ENCODE measurements at places on chromosomes 13 and 19.
A peak's percentile ranks its signal among the peaks of the same experiment; 100 is the strongest.

GRCh38 chr13:35699825-35700510 lies 223.5 kb upstream of the MAB21L1 start:
- DNase-seq = peak; percentile 80

- no peak for DNase-seq
Measured at GRCh38 chr19:39825531-39826076, 8.4 kb downstream of the DYRK1B start.

GRCh38 chr13:23323946-23324709 lies 109.4 kb downstream of the SACS start:
- DNase-seq = no peak

GRCh38 chr19:22545751-22546150 lies 88.4 kb upstream of the ZNF492 start:
- no peak for DNase-seq

- DNase-seq = no peak
Measured at GRCh38 chr13:47999973-48000372, 1.1 kb downstream of the SUCLA2 start.

GRCh38 chr13:23753458-23753857 lies 135.7 kb downstream of the MIPEP start:
- DNase-seq = no peak

DNA sequence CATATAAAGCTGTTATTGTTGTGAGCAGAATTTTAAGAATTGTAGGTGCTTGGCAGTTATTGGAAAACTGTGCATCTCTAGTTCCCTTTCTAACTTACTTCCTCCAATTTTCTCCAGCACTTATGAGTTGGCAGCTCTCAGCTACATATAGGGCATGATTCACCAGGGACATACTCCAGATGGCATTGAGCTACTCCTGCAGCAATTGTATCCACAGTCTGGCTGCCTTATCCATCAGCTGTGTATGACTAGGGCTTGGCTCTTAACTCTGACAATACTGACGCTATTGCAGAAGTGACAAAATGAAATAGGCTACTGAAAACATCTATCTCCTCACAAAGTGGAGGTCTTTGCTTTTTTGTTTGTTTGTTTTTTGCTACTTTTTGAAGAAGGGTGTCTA lies 276.7 kb downstream of the POU4F1 start:
- DNase-seq = no peak

DNA sequence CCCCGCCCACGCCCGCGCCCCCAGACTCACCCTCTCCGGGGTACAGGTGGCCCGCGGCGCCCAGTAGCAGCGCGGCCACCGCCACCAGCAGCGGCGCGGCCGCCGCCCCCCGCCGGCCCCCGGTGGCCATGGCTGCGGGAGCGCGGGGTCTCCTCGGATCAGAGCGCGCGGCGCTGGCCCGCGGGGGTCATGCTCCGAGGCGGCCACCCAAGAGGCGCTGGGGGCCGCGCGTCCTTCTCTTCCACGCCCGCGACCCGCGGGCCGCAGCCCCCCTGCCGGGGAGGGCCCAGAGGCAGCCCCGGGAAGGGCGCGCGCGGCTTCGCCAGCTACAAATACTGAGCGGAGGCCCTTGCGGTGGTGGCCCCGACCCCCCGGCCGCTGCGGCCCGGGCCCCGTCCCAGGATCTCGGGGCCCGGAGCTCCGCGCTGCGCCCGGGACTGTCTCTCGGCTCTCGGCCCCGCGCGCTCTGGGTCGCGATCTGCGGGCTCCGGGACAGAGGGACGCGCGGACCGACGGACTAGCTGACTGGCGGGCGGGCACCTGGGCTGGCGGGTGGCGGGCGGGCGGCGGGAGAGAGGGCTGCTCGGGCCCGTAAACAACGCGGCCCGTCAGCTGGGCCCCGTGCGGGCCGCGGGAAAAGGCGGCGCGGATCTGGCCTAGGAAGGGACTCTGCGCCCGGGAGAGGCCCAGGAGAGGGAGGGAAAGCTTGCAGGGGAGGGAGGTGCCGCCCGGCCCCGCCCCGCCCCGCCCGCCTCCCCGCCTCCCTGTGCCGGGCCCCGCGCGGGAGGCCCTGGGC lies at the start of gene INSR:
INSR (minus strand) TSS at position 653 of the 796 bp plus-strand sequence; CDS start at position 130, 523 bp downstream.
- peak; percentile 93 for DNase-seq

DNA sequence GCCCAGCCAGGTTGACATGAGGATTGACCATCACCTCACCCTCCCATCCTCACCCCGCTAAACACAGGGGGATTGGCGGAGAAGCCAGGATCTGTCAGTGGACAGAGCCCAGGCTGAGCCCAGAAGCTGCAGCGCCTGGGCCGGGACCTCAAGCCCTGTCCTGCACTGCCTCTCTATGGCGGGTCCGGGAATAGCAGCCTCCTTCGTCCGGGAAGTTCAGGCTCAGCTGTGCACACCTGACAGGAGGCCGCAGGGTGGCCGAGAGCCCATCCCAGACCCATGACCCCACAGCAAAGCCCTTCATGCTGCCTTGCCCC lies 67.8 kb downstream of the SPACA7 start:
- no peak for DNase-seq

DNA sequence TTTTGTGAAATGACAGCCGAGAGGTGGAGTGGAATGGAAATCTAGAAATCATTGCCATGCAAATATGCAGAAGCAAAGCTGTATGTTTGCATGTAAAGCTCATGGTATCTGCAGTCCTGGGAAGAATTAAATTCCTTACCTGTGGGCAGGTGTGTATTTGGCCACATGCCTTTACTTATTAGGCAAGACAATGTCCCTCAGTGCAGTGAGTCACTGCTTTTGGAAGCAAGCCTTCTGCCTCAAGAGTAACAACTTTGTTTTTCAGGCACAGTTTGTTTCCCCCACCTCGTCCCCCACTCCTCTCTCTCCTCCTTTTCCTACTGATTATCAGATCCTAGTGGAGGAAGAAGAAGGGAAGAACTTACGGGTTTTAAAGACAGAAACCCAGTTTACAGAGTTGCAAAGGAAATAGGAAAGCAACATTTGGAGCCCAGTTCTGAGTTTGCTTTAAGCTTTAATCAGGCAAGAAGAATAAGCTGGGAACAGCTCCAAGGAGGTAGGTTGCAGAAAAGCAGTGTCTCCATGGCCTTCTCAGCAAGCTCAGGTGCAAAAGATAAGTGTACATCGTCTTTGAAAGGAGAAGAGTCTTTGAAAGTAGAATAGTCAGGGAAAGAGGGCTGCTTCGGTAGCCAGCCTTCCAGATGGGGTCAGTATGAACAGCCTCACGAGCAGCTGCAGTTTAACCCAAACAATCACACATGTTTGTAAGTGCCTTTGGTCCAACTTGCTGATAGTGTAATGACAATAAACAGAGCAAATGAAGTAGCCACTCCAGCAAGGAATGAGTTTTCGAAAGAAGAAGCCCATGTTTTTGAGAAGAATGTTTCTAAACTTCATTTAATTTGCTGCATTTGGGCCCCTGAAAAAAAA lies 190.1 kb downstream of the KLF5 start:
- no peak for DNase-seq

- no peak for DNase-seq
Measured at GRCh38 chr13:76638882-76639281, 247.3 kb downstream of the KCTD12 start.

- no peak for DNase-seq
Measured at GRCh38 chr19:16039545-16039944, 36.8 kb upstream of the TPM4 start.

DNA sequence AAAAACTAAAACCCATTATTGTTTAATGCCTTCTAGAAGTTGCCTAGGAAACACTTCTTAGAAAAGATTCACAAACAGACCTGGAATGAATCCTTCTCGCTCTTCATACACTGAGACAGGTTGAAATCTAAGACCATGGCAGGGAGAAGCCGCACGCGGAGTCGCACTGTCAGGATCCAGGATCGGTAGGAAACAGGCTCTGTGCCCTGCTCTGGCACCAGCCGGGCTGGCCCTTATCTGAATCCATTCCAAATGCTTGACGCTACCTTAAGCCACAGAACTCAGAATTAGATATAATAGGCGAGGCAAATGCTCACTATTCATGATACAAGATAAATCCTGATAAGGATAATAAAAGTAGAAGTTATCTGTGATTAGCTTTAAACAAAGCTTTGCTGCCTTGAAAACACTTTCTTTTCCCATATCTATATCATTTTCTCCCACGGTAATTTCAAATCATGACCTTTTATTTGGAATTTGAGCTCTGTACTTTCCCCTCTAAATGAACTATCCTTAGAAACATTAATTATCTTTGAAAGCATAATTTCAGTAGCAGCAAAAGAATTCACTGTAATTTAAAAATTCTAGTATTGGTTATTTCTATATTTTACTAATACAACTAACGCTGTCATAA lies 385.6 kb downstream of the IRS2 start:
- DNase-seq = no peak

DNA sequence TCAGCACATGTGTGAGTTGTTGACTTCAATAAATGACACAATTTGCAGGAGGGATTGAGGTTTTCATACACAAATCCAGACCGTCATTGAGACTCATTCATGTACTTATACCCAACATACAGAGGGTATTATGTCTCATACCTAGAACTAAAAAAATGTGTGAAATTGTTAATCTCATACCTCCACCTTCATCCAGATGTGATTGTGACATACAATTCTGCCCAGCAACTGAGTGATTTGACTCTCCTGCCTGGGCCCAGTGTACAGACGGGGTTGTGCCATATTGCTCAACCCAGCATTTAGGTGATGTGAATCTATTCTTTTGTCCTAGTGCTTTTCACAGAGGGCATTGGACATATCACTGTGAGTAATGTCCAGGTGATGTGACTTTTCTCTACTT lies 12.6 kb upstream of the ZNF681 start:
- DNase-seq = no peak

- DNase-seq = no peak
Measured at GRCh38 chr13:73832128-73832588, 302.0 kb downstream of the KLF12 start.

GRCh38 chr13:26964278-26965250 lies 204.0 kb upstream of the GPR12 start:
- DNase-seq = no peak

DNA sequence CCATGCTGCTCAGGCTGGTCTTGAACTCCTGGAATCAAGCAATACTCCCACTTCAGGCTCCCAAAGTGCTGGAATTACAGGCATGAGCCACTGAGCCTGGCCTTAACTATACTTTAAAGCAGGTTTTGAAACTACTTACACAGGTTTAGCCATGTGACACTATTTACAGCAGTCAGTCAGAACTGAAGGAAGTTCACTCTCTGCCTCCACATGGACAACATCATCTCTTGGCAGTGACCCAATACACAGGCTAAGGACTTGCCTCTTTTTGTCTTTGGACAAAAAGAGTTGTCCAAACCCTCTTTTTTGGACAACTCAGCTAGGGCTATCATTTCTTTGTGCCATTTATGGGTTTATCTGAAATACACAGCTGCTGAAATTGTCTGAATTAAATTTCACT lies 89.0 kb upstream of the CLDN10 start:
- no peak for DNase-seq

DNA sequence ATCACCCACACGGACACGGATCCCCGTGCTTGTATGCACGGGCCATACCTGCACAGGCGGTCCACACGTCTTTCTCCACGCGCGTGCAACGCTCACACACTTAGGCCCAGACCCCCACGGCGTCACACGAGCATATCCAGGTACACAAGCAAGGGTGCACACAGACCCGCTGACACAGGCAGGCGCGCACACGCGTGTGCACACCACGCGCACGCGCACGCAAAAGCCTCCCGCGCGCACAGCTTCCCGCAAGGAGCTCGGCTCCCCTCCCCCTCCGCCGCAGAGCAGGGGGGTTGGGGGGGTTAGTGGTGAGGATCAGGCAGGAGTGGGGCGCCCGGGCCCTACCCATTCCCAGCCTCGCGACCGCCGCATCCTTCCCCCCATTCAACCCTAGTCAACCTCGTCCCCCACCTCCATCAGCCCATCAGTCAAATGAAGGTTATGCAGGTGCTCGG lies 407 bp downstream of the RAB3A start:
- DNase-seq = peak; percentile 77

DNA sequence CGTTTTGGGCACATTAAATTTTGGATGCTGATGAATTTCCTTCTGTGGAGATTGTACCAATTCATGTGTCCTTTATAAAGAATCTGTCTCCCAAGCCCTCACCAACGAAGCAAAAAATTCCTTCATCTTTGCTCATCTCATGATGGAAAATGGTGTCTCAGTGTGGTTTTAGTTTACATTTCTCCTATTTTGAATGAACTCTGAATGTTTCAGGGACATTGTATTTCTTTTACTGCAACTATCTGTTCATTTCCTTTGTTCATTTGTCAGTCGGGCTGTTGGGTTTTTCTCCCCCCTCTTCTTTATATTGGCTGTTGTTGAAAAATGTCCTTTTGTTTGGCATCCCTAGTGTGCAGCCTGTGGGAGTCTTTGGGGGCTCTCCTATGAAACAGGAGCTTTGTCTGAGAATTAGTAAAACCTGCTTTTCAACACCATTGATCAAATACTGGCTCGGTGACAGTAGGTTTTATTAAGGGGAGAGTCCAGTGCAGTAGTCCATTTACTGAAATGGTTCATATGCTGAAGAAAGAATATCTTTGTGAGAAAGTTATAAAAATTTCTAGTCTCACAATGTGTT lies 91.3 kb upstream of the C1QTNF9B start:
- DNase-seq = no peak

DNA sequence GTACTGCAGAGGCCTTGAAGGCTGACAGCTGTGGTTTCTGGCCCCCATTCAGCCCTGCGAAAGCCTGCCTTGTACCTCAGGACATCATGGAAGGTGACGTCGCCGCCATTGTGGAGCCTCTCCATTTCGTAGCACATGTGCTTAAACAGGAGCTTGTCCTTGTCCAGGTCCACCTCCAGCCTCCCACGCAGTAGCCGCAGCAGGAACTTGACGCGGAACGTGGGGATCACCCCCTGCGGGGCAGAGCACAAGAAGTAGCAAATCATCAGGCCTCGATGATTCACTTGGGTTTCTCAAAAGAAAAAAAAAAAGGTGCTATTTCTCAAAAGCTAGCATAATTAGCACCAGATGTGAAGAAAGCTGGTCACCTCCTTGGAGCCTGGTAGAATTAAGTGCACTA lies 351.0 kb downstream of the NALCN start:
- DNase-seq = no peak

DNA sequence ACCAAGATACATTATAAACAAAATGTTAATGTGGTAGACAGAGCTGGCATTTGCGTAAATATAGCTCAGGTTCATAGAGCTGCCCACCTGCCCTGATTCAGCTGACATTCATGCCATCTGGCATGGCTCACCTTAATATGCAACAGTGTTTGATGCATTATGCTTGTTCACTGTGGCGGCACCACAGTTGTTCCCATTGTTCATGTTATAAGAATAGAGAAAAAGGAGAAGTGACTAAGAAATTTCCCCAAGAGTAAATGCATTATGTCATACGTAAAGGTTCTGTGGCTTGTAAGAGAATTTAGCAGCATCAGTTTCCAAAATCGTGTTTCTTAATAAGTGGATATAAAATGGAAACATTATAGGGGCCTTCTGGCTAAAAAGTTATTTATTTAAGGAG lies 4.5 kb downstream of the CCNA1 start:
- no peak for DNase-seq

All from left forelimb (tissue), 1 donor.